ENCODE measurements at places on chromosomes 2 and 18.

DNA sequence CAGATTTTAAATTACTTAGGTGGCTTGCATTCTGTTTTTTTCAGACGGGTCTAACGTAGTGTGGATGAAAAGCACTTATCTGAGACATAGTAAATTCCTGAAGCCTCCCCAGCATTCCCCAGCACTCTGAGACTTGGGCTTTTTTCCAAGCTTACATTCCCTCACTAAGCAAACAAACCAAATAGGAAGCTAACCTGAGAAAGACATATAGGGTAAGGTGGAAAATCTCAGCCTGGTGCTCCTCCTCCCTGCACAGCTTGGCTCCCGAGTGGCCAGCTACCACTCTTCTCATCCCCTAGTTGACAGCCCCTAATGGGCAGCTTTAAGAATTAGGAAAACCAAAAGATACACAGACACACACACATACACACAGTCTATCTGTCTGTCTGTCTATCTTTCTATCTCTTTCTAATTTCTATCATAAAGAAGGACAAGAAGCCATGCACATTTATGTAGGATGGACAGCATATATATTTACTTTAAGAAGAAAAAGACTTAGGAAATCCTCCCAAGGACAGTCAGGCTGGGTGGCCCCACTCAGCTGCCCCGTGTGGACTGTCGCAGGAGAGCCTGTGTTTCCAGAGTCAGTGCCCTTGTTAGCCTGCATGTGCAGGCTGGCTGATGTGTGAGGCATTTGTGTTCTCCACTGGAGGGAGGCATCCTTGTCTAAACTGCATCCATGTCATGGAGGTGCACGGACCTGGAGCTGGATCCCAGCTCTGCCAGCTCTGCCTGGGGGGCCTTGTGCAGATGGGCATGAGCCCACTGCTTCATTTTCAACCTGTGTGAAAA is 8.2 kb downstream of the CNNM3 start:
- no peak for DNase-seq

- no peak for DNase-seq
Measured at GRCh38 chr2:20552847-20553246, 98.1 kb downstream of the HS1BP3 start.

DNA sequence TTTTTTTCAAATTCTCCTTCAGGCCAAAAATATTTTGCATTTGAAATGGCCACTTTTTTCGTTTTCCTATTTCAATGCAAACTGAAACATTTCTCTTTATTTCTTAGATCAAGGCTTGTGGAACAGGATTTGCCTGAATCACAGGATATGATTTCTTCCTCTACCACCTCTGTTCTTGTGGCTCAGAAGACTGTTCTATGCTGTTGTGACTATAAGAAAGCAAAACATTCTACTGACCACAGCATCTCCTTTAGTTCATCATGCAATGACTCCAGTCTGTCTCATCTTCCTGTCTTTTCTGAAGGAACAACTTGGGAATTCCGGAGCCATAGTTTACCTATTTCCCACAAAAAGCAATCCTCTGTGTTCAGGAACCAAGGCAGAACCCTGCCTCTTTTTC is 16.2 kb upstream of the ZNF512 start:
- DNase-seq, result no peak

- no peak for DNase-seq
Measured at GRCh38 chr18:24928301-24928878, 423.6 kb downstream of the ZNF521 start.

DNA sequence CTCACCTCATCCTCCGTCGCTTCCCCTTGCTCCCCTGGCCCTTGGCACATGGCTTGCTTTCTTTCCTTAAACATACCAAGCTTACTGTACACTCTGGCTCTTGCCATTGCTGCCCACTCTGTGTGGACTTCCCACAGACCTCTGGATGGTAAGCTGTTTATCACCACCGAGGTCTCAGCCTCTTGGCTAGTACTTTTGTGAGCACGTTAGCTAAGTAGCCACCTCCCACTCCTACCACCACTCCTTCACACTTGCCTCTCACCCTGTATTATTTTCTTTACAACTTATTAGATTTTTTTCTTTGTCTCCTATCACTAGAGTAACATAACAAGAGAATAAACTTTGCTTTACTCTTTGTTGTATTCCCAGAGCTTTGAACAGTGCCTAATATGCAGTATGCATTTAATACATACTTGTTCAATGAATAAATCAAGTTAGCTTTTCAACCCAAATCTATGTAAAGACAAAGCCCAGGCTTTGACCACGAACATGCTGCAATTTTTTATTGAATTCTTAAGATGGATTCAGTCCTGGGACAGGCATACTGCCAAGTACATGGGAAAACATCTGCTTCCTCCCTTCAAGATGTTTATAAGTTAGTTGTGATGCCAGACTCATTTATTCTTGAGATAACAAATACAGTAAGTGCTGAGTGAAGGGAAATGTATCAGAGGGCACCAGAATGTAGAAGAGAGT is 25.0 kb upstream of the MSGN1 start:
- no peak for DNase-seq

GRCh38 chr2:210169516-210170195 is 1.6 kb downstream of the KANSL1L start:
- DNase-seq, result no peak

DNA sequence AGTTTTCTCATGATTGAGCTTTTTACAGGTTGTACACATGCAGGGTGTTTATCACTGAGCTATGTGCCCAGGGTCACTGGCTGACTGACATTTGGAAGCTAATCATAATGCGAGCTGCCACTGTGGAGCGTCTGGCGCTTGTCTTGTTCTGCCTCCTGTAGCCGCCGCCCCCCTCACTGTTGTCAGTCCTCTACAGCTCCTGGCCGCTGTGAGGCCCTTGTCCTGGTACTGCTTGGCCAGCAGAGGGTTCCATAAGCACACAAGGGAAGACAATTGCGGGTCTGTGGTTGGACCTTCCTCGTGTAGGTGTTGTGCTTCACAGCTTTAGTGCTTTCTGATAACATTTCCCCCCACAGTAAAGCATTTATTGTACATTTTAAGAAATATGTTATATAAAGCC is 105.6 kb upstream of the LDLRAD4 start:
- DNase-seq, result peak; percentile 42

- DNase-seq, result no peak
Measured at GRCh38 chr18:56702946-56703345, 51.8 kb downstream of the WDR7 start.

GRCh38 chr2:1972011-1972410 is 227.7 kb upstream of the PXDN start:
- no peak for DNase-seq

All from nucleus accumbens (tissue), 56 donors.